ENCODE measurements at places on chromosomes 2 and 18.

DNA sequence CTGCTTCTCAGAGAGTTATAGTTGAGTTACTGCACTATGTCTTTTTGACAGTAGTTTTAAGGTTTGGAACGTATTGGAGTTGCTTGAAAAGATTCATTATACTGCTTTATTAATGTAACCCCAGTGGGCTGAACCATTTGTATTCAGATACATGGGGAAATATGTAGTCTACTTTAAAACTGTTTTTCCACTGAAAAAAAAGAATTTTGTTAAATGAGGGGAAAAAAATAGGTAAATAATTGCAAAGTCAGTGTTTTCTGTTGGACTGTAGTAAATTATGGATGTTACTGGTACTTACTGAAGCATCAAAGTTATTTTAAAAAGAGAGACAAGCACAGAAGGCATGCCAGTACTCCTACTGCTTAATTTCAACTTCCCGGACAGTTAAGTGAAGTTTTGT lies 36.4 kb downstream of the ZC3H15 start:
- DNase-seq: no peak

GRCh38 chr18:46411867-46412690 lies 244.9 kb downstream of the LOXHD1 start:
- no peak for DNase-seq

- no peak for DNase-seq
Observed at GRCh38 chr2:60159519-60159918, 393.9 kb downstream of the BCL11A start.

DNA sequence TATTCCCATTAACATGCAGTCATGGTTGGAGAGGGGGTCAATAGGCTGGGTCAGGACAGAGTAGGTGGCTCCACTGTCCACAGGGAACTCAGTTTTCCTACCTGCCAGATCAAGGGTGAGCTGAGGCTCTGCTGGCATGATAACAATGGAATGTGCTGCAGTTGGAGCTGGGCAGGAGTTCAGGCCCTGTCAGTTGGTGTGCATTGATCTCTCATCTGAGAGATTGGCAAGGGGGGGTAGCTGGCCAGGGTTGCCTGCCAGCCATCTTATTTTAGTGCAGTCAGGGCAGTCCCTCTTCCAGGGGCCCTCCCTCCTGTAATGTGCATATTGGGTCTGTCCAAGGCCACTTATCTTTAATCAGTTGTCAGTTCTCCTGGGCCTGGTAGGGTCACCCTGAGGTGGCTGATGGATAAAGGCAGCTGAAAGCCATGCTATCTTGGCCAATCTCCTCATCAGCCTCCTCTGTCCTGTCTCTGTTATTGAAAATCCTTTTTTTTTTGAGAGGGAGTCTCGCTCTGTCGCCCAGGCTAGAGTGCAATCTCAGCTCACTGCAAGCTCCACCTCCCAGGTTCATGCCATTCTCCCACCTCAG lies 38.1 kb upstream of the CCBE1 start:
- DNase-seq: no peak

DNA sequence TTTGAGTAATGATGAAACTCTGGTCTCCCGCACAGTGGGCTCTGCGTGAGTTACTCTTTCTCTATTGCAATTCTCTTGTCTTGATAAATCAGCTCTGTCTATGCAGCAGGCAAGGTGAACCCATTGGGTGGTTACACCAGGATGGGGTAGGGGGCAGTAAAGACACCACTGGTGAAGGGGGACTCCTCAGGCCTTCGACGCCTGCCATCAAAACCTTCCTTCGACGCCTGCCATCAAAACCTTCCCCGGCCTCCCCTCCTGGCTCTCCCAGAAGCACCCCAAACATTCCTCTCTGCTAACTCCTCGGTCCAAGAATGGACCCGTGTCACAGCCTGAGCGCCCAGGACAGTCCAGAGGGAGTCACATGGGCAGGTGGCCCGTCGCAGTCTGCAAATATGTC lies 4.8 kb upstream of the STARD7 start:
- DNase-seq: no peak

DNA sequence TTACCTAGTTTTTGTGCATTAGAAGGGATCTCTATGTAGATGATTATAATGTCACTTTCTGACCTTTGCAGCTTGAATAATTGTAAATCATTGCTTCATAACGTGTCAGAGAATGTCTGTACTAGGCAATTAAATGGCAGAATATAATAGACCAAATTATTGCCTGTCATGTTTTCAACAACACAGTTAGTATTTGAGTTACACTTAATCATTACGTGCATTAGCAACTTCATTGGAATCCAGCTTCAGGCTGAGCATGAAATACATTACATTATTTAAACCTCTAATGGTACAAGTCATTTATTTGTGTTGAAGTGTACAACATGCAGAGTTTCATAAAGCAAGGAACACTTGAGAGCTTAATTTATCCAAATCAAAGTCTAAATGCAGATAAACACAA lies 48.0 kb downstream of the ZNF407 start:
- DNase-seq: no peak

- DNase-seq: no peak
Observed at GRCh38 chr2:158670292-158670691, 124.8 kb upstream of the DAPL1 start.

- no peak for DNase-seq
Observed at GRCh38 chr2:204112084-204112770, 175.7 kb downstream of the ICOS start.

DNA sequence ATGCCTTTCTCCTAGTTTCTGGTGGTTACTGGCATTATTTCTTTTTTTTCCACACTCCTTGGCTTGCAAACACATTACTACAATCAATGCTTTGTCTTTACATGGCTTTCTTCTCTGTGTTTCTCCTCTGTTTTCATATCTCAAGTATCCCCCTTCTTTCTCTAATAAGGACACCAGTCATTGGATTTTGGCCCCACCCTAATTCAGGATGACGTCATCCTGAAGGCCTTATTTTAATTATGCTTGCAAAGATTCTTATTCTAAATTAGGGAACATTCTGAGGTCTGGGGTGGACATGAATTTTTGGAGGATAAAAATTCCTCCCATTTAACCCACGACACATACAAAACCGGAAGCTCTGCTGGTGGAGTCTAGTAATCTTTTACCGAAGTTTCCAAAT lies 1556.6 kb downstream of the DPP10 start:
- DNase-seq: no peak

GRCh38 chr2:54047658-54048057 lies 67.8 kb upstream of the ACYP2 start:
- DNase-seq: no peak

DNA sequence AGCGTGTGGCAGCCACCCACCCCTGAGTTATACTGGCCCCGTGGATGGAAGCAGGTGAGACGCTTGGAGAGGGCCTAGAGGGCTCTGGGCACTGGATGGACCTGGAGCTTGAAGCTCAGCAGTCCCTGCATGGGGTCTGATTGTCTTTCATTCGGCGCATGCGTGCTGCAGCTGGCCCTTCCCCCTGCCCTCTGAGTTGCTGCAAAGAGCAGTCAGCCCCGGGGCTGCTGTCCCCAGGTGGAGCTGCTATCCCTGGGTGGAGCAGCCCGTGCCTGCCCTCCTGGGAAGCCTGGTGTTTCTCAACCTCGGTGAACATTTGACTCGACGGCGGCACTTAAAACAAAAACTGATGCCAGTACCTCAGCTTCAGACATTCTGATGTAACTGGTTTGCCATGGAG lies 29.6 kb downstream of the IGFBP5 start:
- DNase-seq: peak; percentile 76

DNA sequence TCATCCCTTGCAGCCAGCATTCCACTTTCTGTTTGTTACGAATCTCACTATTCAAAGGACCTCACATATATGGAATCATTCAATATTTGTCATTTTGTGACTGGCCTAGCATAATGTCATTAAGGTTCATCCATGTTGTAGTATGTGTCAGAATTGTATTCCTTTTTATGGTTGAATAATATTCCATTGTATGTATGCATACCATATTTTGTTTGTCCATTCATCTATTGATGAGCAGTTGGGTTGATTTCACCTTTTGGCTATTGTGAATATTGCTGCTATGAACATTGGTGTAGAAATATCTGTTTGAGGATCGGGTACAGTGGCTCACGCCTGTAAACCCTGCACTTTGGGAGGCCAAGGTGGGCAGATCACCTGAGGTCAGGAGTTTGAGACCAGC lies 35.0 kb downstream of the PSMD14 start:
- DNase-seq: no peak

- DNase-seq: no peak
Observed at GRCh38 chr18:46950064-46950656, 32.8 kb downstream of the KATNAL2 start.

GRCh38 chr2:120012771-120013596 lies at the start of gene EPB41L5:
Gene EPB41L5, plus strand, starts transcription at chr2:120013077. Its CDS starts 6,008 bp downstream, at chr2:120019085.
- peak; percentile 90 for DNase-seq

DNA sequence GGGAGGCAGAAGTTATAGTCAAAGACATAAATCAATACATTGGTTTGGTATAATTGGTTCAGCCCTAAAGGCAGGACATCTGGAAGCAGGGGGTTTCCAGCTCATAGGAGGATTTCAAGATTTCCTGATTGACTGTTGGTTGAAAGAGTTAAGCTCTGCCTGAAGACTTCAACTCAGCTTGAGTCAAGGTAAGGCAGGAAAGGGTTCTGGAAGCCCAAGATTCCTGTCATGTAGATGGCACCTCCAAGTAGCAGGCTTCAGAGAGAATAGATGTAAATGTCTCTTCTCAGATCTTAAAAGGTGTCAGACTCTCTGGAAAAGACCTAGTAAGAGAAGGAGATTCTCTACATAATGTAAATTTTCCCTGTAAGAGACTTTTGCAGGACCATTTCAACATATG lies 335.3 kb downstream of the RIT2 start:
- DNase-seq: no peak

DNA sequence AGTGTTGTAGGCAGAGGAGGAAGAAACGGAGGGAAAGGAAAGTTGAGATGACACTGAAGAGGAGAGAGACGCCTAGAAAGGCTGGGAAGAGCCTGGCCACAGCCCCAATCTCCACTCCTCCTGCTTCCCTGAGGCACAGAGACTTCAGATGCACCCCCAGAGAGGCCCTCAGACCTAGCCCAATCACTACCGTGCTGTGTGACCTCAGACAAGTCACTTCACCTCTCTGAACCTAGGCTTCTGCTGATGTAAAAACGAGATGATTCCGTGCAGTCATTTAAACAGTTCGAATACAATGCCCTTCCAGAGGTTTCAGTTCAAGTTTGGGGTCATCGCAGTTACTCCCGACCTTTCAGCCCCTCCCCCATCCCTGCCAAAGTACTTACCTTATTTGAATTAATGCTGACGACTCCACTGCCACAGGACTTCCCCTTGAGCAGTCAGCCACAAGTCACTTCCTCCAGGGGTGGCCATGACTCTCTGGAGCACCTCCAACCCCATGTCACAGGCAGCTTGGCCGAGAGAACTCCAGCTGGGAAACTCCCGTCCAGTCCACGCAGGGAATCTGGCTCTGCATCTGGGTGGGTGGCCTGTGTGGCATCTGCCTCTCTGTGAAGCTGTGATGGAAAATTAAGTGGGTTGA lies 105.2 kb upstream of the ID2 start:
- DNase-seq: no peak

DNA sequence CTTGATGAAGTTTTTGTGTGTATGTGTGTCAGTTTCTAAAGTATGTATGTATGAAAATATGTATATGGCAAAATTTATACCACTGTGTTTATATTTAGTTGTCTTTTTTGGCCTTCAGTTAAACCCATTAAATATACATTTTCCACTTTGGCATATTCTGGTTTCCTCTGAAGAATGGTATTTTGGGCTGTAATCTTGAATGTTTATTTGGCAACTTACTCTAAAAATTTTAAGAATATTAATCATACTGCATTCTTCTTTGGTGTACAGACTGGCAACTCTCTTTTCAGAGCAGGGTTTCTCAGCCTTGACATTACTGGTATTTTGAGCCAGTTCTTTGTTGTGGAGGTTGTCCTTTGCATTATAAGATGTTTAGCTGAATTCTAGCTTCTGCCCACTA lies 27.9 kb upstream of the CCBE1 start:
- DNase-seq: no peak

GRCh38 chr2:240506406-240507059 lies 51.3 kb downstream of the ANKMY1 start:
- no peak for DNase-seq

DNA sequence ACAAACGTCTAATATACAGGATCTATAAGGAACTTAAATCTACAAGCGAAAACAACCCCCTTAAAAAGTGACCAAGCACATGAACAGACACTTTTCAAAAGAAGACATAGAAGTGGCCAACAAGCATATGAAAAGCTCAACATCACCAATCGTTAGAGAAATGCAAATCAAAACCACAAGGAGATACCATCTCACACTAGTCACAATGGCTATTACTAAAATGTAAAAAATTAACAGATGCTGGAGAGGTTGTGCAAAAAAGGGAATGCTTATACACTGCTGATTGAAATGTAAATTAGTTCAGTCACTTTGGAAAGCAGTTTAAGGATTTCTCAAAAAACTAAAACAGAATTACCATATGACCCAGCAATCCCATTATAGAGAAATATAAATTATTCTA lies 1148.5 kb upstream of the FAM98A start:
- no peak for DNase-seq

DNA sequence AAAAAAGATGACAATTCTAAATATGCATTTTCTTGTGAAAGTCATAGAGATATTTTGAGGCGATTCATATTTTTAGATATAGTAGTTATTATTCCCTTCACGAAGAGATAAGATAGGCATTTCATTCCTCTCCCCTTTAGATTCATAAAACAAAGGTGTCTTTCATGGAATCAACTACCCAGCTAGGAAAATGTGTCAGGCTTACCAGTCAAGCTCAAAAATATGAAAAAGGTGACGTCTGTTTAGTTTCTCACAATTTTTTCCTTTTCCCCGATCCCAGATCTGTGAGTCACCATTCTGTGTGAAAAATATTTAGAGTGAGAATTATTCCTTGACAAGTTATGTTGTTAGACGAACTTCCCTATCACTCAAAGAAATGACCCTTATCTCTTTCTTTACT lies 95.4 kb upstream of the FN1 start:
- DNase-seq: no peak

DNA sequence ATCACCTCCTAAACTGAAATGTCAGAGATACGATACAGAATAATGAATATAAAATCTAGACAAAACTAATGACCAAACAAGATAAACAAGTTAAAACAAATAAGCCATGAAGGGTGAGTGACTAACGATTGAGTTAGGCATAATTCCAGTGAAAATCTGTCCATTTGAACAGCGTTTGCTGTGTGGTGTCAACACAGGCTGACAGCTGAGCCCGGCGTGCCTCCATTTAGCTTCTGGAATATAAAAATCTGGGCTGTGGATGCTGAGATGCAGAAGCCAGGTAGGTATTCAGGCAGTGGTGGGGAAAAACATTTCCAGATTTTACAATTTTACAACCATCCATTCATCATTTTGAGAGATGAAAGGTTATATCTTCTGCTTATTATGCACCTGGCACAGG lies 2041.4 kb upstream of the CELF4 start:
- DNase-seq: no peak

- DNase-seq: no peak
Observed at GRCh38 chr2:175468431-175469098, 287.1 kb upstream of the ATP5MC3 start.
